ENCODE measurements at places on chromosomes 3 and 15.

GRCh38 chr3:151985787-151986430 lies 112.5 kb downstream of the SUCNR1 start:
- DNase-seq: no peak

GRCh38 chr3:157093096-157093495 lies 66.9 kb downstream of the CCNL1 start:
- no peak for DNase-seq

DNA sequence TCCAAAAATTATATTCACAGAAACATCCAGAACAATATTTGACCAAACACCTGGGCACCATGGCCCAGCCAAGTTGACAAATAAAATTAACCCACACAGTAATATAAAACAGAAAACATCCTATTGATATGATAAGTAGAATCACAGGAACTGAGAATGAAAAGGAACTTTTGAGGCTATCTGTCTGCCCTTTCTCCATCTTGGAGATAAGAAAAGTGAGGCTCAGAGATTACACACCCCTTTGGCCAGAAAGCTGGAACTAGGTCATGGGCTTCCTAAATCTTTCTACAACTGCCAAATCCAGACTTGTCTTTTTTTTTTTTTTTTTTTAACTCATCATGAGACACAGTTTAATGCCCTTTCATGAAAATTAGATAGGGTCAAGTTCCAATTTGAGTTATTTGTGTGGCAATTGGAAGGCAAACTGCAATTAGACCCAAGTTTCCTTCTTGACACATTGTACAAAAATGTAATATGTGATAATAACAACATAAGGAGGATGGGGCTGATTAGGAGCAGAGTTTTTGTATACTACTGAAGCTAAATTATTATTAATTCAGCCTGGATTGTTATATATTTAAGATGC lies 137.2 kb downstream of the RPL22L1 start:
- DNase-seq: no peak

GRCh38 chr3:40649346-40649745 lies 124.6 kb downstream of the ZNF621 start:
- no peak for DNase-seq

- no peak for DNase-seq
These were observed 17.3 kb downstream of the B3GNT5 start for GRCh38 chr3:183270344-183270743.

DNA sequence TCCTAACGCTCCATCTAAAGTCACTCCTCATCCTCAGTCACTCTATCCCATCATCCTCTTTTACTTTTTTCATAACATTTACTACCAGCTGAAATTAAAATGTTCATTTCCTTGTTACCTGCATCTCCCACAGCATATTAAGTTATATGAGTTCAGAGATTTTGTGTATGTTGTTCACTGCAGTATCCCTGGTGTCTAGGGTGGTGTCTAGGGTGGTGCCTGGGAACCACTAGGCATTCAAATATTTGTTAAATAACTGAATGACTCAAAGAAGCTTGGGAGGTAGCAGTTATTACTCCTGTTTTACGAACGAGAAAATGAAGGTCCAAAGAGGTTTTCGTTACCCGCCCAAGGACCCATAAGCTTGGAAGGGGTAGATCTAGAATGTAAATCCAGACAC lies 1.9 kb upstream of the C3orf49 start:
- DNase-seq: no peak

GRCh38 chr3:116849261-116849688 lies 139.7 kb downstream of the TUSC7 start:
- no peak for DNase-seq

- no peak for DNase-seq
These were observed 55.6 kb downstream of the SLC6A6 start for GRCh38 chr3:14457999-14458398.

- DNase-seq: peak; percentile 47
These were observed 33.6 kb downstream of the HMG20A start for GRCh38 chr15:77454265-77454664.

- no peak for DNase-seq
These were observed 243.5 kb upstream of the SLCO3A1 start for GRCh38 chr15:91609966-91610365.

DNA sequence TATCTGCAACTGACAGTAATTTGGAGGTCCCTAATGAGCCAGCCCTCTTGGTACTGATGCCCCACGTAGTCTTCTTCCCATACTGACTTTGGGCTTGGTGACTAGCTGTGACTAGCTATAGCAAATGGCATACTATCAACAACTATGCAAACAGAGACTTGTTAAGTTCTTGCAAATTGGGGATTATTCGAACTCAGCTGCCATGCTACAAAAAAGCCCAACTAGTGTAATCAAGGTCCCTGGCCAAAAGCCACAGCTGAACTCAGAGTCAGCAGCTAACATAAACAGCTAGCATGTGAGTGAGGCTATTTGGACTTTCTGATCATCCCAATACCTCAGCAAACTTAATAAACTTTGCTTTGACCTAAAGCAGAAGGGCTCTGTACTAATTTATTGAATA lies 121.2 kb upstream of the PLXND1 start:
- DNase-seq: peak; percentile 19

GRCh38 chr3:2568929-2569328 lies 470.3 kb downstream of the CNTN4 start:
- no peak for DNase-seq

Data from adipocyte (in vitro differentiated cells).